Amygdala (tissue), 56 donors: ENCODE measurements at places on chromosomes 1 and 21.
A peak's percentile ranks its signal among the peaks of the same experiment; 100 is the strongest.

GRCh38 chr21:27480841-27481261 lies 514.0 kb upstream of the ADAMTS5 start:
- DNase-seq, result no peak

DNA sequence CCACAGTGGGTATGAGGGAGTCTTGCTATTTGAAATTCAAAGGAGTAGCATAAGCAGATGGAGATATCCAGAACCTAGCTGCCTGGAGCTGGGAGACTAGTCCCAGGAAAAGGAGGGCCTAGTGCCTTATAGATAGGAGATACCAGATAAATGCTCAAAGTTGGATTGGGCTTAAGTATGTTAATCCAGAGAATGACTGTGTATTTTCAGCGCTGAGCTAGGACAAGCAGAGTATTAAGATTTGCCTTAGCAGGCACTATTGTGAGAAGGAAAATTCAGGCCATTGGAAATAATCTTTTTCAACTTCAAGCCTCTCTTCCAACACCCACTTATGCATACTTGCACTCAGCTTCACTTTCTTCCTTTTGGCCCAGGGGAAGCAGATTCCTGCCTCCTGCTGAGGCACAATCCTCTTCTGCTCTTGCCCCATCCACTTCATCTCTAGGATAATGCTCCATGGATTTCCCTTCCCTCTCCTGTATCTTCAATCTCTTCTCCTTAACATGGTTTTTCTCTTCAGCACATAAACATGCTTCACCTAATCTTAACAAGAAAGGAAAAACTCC lies 21.1 kb downstream of the PIK3C2B start:
- DNase-seq, result no peak

DNA sequence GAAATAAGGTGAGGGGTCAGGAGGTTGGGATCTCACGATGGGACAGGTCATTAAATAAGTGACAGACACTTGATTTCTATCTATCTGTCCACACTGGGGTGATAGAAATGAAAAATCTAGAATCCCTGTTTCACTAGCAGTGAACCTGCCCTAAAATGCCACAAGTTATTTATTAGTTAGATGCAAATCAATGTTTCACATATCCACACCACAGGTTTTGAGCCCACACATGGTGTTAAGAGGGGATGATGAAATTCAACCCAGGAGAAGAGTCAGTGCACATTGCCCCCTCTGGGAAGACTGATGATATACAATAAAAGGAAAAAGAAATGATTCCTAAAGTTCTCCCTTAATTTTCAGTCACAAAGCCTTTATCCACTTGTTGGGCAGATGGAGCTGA lies 10.1 kb upstream of the NTPCR start:
- DNase-seq, result no peak

GRCh38 chr1:89382479-89382878 lies 18.6 kb downstream of the GBP6 start:
- DNase-seq, result no peak

GRCh38 chr1:191629836-191630235 lies 528.4 kb upstream of the RGS18 start:
- no peak for DNase-seq

GRCh38 chr1:46458190-46458589 lies 31.4 kb upstream of the DMBX1 start:
- no peak for DNase-seq

- DNase-seq, result no peak
These were observed 3.8 kb downstream of the NT5C1A start for GRCh38 chr1:39668111-39668510.

DNA sequence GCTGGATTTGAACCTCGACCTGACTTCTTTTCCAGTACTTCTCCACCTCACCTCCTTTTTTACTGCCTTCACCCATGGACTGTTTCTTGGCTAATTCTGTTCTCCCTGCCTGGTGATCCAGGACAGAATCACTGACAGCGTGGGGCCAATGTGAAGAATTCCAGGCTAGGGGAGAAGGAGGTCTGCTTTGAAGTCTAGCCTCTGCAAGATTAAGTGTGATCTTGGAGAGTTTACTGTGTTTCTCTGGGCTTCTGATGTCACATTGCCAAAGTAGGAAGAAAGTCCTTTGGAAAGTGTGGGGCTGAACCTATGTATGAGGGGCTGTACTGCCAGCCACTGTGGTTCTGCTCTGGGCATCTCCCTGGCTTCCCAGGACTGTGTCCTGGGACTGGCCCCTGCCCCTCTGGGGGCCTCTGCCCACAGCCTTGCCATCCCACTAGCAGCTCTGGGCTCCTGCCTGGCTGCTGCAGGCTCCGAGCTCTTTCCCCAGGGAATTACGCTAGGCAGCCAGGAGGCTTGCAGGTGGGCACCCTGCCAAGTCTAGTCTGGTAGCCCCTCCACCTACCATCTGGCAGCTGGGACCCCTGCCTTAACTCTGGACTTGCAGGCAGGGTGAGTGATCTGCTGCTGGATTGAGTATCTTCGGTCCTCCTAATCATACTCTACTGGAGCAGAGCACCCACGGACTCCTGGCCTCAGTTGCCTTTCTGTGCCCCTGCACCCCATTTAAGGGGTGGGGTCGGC lies 52.2 kb downstream of the YARS1 start:
- DNase-seq, result no peak

DNA sequence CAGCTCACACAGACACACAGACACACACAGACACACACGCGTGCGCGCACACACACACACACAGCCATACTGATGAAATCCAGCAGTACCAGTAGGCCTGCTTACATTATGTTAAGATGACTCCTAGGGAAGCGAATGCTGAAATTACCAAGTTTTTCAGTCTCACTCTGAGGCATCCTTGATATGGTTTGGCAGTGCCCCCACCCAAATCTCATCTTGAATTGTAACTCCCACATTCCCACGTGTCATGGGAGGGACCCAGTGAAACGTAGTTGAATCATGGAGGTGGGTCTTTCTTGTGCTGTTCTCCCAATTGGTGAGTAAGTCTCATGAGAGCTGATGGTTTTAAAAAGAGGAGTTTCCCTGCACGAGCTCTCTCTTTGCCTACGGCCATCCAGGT lies 64.1 kb downstream of the TIAM1 start:
- DNase-seq, result no peak

- DNase-seq, result no peak
These were observed 15.5 kb downstream of the PPP1R15B start for GRCh38 chr1:204396015-204396583.

GRCh38 chr1:192545896-192546521 lies 29.6 kb upstream of the RGS1 start:
- no peak for DNase-seq

GRCh38 chr1:54800899-54801759 lies at the start of gene TTC22:
Gene TTC22, minus strand, starts transcription at chr1:54801323. Its CDS starts 160 bp downstream, at chr1:54801163.
- DNase-seq, result no peak

DNA sequence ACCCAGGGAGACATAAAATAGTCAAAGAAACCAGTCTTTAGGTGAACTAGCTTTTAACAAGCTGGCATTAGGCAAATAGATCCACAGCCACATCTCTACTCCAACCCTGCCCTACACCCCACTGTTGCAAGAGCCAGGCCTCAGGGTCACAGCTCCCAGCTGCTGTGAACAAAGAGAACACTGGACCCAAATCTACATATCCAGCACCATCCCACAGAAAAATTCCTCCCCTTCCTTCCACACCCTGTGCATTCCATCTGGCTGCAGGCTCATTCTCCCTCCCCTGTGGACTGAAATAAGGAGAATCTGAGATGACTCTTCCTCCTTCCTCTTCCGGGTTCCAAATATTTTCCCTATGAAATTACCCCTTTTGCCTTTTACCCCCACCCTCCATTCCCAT lies 23.2 kb downstream of the DLGAP3 start:
- no peak for DNase-seq

GRCh38 chr1:3170561-3171453 lies 101.8 kb downstream of the PRDM16 start:
- DNase-seq, result peak; percentile 78

DNA sequence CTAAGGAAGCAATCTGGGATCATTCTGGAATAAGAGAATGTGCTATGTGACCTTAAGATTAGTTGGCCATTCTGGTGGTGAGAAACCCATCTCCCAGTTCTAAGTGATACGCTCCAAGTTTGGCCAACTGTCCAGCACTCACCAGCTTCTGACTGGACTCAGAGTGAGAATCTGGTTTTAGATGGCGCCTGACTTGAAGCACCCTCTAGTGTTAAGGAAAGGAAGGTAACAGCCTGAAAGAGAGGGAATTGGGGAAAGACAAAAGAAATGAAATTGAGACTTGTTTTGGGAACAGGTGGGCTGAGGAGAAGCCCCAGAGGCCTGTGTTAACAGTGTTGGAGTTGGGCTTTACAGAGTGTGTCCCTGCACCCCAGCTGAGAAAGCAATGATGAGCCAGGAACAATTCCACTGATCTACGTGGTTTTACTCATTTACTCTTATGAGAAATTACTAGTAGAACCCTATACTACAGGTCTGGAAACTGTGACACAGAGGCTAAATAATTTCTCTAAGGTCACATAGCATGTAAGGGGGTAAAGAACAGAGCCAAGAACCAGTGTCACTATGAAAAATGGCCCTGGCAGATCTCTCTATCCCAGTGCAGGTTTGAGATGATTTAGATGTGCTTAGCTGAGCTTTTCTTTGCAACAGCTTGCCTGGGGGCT lies 9.3 kb upstream of the FCAMR start:
- no peak for DNase-seq

DNA sequence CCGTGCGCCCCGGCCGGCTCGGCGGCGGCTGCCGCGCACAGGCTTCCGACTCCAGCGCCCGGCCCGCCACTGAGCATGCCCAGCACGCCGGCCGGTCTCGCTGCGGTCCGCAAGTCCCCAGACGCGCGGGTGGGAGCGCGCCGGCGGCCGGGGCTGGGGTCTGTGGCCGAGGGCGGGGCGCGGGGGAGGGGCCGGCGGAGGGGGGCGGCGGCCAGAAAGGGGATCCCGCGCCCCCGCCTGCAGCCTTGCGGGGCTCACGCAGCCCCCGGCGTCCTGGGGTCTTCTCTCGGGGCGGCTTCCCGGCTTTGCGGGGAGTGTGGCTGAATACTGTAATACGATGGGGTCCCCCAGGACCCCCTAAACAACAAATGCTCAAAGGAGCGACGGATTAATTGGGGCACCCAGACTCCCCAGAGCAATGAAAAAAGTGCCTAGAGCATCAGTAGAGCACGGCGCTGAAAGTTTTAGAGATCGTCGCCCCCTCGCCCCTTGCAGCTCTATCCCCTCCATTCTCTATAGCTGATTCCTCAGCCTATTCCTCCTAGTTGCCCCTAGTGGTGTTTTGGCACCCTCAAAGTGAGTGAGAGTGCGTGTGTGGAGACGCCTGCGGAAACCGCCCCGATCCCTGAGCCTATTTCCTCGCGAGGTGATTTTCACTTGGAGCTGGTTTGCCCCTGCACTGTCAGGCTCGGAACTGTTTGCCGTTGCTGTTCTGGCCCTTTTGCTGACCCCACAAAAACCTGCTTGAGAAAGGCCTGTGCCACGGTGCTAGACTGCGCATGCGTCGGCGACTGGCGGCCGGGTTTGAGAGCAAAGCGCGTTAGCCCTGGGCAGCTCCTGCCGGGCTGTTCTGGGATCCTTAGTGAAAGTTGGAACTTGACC lies at the start of gene VAV3:
VAV3 (minus strand) TSS at position 71 of the 882 bp plus-strand sequence. CDS start 311 bp downstream, outside the sequence.
- no peak for DNase-seq

DNA sequence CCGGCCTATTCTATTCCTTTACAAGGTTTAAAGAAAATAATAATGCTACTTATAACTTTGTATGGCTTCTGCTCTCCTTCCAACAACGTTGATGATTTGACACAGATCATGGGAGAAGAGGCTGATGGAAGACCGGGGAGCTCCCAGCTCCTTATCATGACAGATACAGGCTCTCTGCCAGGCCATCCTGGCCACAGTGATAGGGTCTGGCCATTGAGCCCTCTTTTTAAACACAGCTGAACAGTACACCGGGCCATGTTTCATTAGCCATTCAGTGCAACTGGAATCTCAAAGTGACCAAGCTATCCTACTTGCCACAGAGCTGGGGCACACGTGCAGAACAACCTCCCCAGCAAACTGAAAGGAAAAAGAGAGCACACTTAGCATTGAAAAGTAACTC lies 34.9 kb downstream of the DNAJC11 start:
- DNase-seq, result no peak

GRCh38 chr21:43328185-43328957 lies 98.6 kb downstream of the SIK1 start:
- no peak for DNase-seq

DNA sequence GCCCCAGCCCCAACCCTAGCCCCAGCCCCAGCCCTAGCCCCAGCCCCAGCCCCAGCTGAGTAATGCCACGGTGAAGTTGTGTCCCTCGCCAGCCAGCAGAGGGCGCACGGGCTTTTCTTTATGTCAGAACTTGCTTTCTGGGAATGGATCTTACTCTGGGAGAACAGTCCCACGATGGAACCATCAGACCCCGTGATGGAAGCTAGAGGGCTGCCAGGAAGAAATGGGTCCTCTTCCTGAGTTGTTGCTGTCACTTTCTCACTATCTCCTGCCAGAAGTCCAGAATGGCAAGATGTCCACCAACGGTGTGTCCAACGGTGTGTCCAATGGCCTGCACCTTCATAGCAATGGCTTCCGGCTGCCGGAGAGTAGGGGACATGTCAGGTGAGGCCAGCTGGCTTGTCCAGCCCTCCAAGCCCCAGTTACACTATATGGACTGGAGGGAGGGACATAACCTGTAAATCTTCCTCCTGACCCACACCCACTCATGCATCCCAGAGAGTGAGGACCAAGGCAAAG lies 25.1 kb upstream of the TMEM222 start:
- peak; percentile 9 for DNase-seq

- DNase-seq, result peak; percentile 63
These were observed 91.2 kb upstream of the JUN start for GRCh38 chr1:58874757-58875755.

DNA sequence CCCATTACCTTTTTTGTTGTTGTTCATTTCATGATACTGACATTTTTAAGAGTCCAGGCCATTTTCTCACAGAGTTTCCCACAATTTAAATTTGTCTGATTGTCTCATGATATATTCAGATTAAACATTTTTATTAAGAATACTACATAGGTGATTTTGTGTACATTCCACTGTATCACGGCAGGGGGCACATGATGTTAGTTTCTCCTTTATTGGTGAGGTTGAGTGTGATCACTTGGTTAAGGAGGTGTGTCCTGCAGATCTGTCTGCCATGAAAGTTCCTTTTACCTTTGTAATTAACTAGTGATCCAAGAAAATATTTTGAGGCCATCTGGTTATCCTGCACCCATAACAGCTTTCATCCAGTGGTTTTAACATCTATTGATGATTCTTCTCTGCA lies 11.8 kb downstream of the RTCA start:
- DNase-seq, result no peak

- DNase-seq, result no peak
These were observed 83.9 kb downstream of the NOS1AP start for GRCh38 chr1:162153374-162153773.

- DNase-seq, result no peak
These were observed 14.7 kb downstream of the RNF2 start for GRCh38 chr1:185059950-185060571.

DNA sequence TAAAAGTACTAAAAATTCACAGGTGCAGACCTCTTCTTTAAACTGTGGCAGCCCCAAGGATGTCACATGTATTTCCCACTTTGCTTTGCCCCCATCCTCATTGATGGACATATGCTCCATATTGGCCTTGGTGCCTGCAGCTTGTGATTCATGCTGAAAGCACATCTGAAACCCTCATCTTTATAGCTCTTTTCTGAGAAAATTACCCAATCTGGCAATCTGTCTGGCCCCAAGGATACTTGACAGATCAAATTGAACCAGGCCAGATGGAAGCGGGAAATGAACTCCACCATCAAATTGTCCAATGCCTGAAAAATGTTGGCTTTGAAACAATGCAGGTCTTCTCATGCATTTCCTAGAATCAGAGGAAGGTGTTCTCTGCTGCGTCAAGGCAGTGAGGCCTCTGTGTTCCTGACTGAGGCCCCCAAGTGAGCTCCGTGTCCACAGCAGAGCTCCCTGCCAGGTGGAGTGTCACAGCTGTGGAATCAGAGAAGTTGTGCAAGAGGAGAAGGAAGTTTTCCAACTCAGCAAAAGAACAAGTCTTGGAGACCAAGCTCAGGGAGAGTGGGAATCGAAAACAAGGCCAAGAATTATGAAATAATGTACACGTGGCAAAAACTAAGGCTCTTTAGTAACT lies 323.7 kb downstream of the PLPP3 start:
- no peak for DNase-seq
